ENCODE measurements at places on chromosomes 5 and 9. TPM values are rescaled to one million over a fixed set of nuclear protein-coding genes. Genes with fewer than 3 reads are reported as not detected.
A peak's percentile ranks its signal among the peaks of the same experiment; 100 is the strongest.

- H3K4me3 ChIP-seq: no peak overlapping the region
- H3K27me3 ChIP-seq: peaks cover 2% of the 10 kb centered on the region
- no peak for DNase-seq
- no peak overlapping the region for H3K27ac ChIP-seq
Measured at GRCh38 chr9:109182940-109183798, 16.1 kb upstream of the FRRS1L start.

DNA sequence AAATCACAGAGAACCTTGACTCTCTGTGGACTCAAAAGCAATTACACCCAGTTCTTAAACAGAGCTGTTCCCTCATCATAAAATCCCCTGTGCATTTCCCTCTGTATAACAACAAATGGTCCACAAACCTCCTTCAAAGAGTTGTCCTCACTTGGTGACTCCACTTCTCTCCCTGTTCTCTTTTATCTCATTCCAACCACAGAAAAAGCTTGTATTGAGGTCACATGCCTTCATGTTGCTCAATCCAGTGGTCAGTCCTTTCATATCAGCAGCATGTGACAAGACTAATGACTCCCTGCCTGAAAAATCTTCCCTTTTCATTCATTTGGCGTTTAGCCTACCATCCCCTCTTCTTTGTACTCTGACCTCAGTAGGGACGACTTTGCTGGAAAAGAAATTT, 158.0 kb downstream of the DEPDC1B start:
- H3K4me1 ChIP-seq: peaks cover 22% of the 10 kb centered on the region
- no peak overlapping the region for H3K4me3 ChIP-seq
- H3K27ac ChIP-seq: peak overlapping the region; percentile 59
- H3K36me3 ChIP-seq: no peaks in the 10 kb centered on the region
- H3K27me3 ChIP-seq: no peaks in the 10 kb centered on the region
- DNase-seq: peak; percentile 41

- no peaks in the 10 kb centered on the region for H3K36me3 ChIP-seq
- H3K4me1 ChIP-seq: no peaks in the 10 kb centered on the region
- H3K27ac ChIP-seq: no peak overlapping the region
- no peak overlapping the region for H3K4me3 ChIP-seq
- H3K27me3 ChIP-seq: no peaks in the 10 kb centered on the region
Measured at GRCh38 chr9:124149992-124150391, 107.8 kb upstream of the NEK6 start.

GRCh38 chr9:81716409-81716808, 27.1 kb upstream of the TLE1 start:
- DNase-seq: no peak
- H3K27me3 ChIP-seq: no peaks in the 10 kb centered on the region
- no peak overlapping the region for H3K27ac ChIP-seq

The FAM78A gene
- 25.1 TPM for total RNA-seq
